Stimulated activated CD8-positive, alpha-beta memory T cell treated with anti-CD3 and anti-CD28 coated beads, Interleukin-15, amount 100 ng/mL, for 48 hours (primary cell): ENCODE measurements at places on chromosomes 1 and 21.

DNA sequence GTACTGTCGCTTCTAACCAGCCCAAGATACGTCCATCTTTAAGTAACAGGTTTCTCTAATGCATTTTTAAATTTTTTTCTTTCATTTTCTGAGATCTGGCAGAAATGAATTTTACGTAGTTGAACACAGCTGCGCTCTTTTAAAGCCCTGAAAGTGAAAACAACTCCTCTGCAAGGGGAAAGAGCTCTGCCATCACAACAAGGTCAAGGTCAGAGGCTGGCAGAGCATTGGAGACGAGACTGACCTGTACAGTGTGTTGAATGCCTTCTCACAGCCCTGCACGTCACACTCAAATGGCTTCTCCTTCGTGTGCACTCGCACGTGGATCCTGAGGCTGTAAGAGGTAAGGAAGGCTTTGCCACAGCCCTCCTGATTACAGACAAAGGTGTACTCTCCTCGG, 19.7 kb downstream of the MTF1 start:
- DNase-seq = no peak

DNA sequence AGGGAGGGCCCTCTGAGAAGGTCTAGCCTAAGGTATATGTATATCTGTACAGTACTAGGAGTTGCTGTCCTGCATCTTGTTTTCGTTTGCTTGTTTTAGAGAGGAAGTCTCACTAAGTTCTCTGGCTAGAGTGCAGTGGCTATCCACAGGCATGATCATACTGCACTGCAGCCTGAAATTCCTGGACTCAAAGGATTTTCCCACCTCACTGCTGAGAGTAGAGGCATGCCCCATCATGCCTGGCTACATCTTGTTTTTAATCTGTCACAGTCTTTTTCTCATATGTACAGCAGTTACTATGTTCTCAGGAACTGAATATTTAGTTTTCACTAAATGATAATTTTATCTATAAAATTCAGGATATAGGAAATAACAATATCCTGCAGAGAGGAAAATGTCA, 15.3 kb upstream of the PYHIN1 start:
- DNase-seq = no peak

DNA sequence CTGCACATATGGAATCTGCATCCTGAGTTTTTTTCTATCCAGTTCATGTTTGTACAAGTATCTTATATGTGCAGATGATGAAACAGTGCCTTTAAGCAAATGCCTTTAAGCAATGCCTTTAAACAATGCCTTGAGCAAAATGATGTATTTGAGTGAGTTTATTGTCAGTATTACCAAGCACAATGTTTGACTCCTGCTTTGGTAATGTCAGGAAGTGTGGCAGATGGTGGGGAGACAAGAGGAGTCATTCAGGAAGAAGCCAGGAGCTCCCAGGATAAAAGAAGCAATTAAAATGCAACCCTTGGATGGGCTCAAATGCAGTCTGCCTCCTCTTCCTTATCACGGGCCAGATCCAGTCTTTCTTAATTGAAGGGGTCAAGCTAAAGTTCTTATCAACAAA, 108.7 kb upstream of the KCNJ15 start:
- DNase-seq = no peak

GRCh38 chr1:204728045-204728444, 42.5 kb upstream of the LRRN2 start:
- no peak for DNase-seq

DNA sequence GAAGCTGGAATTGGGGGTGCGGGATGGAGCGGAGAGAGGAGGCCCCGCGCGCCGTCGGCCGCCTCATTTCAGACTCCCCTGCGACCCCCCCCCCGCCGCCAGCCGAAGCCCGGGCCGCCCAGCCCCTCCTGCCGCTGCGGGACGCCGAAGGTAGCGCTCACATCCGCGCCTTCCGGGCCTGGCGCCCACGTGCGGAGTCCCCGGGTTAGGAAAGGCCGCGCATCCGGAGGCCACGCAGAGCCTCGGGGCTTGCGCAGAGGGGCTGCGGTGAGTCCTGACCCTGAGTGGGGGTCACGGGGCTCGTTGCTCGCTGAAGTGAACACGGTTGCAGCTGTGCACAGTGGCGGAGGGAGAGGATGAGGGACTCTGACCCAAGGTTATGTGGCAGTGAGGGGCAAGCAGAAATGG, 552 bp upstream of the ZNF496 start:
- peak; percentile 45 for DNase-seq

- peak; percentile 36 for DNase-seq
These were observed 15.6 kb upstream of the CHIA start for GRCh38 chr1:111275079-111275478.

DNA sequence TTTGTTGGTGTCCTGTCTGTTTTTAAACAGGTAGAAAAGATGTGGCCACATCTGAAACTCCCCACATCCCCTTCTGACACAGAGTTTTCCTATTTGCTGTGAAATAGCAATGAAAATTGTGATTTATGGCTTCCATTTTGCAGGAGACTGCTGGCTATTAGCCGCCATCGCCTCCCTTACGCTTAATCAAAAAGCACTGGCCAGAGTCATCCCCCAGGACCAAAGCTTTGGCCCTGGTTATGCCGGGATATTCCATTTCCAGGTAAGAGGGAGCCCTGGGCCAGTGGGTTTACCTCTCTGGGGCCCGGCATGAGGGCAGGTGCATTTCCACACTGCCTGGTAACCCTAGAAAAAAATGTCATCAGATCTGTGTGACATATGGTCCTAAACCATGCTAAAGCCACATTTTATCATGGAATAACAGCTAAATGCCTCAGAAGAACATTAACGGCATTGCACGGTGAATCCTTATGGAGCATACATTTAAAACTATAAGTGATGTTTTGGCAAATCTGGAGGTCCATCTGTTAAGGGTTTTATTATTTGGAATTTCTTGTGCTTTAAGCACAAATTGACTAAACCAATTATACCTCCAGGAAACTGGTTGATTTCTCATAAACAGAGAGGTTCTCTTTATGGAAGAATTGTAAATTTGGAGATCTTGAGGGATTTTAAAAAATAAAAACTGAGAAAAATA, 12.3 kb downstream of the CAPN9 start:
- DNase-seq = no peak

- DNase-seq = no peak
These were observed 159.8 kb upstream of the SGIP1 start for GRCh38 chr1:66374148-66374547.

- DNase-seq = no peak
These were observed 90.4 kb upstream of the PLPPR4 start for GRCh38 chr1:99173900-99174299.

GRCh38 chr1:115953180-115953579, 23.1 kb upstream of the SLC22A15 start:
- DNase-seq = no peak

DNA sequence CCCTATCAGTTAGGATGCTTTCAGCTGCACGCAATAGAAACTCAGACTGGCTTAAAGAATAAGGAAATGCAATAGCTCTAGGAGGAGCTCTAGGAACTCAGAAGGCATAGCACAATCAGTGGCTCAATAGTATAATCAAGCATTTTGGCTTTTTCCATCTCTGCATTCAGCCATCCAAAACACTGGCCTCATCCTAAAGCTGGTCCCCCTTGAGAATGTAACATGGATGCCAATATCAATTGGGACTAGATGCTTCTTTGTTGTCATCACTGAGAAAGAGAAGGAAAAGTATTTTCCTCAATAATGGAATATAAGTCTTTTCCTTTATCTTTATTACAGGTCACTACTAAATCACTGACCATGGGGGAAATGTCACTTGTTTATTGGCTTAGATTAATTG, 509.5 kb downstream of the PLPP3 start:
- no peak for DNase-seq

- no peak for DNase-seq
These were observed 9.9 kb upstream of the RNF187 start for GRCh38 chr1:228477263-228477662.

- DNase-seq = no peak
These were observed 1384.1 kb upstream of the B3GALT2 start for GRCh38 chr1:194570476-194570875.

- no peak for DNase-seq
These were observed 465.2 kb downstream of the NCAM2 start for GRCh38 chr21:21463456-21463855.

DNA sequence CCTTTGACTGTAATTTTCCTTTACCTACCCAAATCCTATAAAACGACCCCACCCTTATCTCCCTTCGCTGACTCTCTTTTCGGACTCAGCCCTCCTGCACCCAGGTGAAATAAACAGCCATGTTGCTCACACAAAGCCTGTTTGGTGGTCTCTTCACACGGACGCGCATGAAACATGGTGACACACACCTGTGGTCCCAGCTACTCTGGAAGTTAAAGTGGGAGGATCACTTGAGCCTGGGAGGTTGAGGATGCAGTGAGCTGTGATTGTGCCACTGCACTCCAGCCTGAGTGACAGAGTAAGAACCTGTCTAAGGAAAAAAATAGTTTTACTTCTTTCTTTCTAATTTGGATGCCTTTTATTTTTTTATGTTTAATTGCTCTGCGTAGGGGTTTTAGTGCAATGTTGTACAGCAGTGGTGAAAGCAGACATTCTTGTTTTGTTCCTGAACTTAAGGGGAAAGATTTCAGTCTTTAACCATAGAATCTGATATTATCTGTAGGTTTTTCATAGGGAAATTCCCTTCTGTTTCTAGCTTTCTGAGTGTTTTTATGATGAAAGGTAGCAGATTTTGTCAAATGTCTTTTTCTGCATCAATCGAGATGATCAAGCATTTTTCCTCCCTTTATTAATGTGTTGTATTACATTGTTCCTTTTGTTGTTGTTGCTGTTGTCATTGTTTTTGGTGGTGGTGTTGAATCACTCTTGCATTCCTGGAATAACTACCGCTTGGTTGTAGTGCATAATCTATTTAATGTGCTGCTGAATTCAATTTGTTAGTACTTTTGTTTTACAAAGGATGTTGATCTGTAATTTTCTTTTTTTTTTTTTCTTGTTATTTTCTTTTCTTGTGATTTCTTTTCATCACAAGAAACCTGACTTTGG, 497.4 kb downstream of the DISC1 start:
- no peak for DNase-seq

DNA sequence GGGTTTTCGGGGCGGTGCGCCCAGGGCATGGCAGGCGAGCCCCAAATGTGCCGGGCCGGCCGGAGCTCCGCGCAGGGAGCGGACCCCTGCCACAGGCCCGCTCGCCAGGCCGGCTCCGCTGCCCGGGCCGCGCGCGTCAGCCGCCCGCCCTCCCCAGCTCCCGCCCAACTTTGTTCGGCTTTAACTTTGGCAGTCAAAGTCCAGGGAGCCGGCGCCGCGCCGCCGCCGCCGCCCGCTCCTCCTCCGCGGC, 488 bp downstream of the SLC35D1 start:
- peak; percentile 11 for DNase-seq

GRCh38 chr1:61356016-61356415, 273.7 kb downstream of the NFIA start:
- no peak for DNase-seq
